ENCODE measurements at places on chromosomes 3 and 15.

DNA sequence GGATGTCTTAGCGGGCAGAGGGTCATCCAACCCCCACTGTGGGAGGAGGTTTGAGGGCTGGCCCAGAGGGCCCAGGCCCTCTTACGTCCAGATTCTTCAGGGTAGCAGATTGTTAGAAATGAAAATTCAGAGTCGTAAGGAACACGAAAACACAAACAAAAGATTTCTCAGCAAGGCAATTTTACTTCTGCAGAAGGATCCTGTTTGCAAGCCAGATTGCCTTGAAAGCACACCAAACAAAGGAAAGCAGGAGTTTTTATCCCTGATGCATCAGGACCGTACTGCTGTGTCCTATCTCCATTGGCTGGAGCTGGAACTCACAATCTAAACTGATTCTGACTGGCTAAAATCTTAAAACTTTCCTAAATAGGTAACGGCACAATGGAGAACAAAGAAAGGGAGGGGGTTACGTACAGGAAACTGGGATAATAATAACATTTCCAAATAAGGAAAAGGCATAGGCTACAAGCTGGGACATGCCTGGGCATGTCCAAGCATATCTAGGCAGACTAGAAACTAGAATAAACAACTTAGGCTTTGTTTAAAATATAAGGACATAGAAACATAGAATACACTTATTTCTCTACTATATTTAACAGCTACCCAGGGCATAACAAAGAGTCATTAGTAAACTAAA, 97.3 kb upstream of the C2CD4B start:
- no peak for DNase-seq

GRCh38 chr15:74278207-74278606, 42.1 kb downstream of the CCDC33 start:
- DNase-seq = no peak

DNA sequence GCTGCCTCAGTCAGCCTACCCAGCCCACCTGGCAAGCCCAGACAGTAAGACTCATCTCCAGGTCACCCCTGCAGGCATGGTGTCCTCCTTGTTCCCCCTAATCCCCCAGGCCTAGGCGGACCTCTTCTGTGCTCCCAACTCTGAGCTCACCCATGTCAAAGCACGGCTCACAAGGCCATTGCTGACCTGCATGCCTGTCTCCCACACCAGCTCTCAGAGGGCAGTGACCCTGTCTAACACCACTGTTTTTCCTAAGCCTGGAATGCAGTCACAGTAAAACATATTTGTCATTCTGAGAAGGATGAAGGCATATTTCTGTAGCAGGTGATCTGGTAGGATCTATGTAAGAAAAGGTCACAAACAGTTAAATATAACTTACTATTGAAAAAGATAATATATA, 110.3 kb upstream of the HACD2 start:
- no peak for DNase-seq

GRCh38 chr3:49132437-49133225, at the start of gene LAMB2:
Gene LAMB2, minus strand, starts transcription at chr3:49133050. Its CDS starts 183 bp downstream, at chr3:49132867.
- no peak for DNase-seq

DNA sequence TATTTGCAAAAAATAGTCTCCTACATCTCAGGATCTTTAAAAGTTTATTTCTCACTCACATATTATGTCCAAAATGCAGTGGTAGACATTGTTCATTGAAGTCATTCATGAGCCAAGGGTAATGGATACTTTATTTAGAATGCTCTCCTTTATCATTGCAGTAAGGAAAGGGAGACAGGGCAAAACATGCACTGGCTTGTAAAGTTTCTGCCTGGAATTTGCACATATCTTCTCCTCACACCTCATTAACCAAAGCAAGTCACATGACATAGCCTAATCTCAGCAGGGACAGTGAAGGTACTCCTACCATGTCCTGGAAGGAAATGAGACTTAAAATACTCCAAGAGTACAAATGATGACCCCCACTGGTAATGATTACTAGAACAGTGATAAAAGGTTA, 333.7 kb upstream of the EPHA3 start:
- no peak for DNase-seq

- DNase-seq = no peak
These were observed 71.3 kb upstream of the ETV5 start for GRCh38 chr3:186180151-186180550.

- DNase-seq = no peak
These were observed 4.5 kb downstream of the FAM131A start for GRCh38 chr3:184341925-184342324.

DNA sequence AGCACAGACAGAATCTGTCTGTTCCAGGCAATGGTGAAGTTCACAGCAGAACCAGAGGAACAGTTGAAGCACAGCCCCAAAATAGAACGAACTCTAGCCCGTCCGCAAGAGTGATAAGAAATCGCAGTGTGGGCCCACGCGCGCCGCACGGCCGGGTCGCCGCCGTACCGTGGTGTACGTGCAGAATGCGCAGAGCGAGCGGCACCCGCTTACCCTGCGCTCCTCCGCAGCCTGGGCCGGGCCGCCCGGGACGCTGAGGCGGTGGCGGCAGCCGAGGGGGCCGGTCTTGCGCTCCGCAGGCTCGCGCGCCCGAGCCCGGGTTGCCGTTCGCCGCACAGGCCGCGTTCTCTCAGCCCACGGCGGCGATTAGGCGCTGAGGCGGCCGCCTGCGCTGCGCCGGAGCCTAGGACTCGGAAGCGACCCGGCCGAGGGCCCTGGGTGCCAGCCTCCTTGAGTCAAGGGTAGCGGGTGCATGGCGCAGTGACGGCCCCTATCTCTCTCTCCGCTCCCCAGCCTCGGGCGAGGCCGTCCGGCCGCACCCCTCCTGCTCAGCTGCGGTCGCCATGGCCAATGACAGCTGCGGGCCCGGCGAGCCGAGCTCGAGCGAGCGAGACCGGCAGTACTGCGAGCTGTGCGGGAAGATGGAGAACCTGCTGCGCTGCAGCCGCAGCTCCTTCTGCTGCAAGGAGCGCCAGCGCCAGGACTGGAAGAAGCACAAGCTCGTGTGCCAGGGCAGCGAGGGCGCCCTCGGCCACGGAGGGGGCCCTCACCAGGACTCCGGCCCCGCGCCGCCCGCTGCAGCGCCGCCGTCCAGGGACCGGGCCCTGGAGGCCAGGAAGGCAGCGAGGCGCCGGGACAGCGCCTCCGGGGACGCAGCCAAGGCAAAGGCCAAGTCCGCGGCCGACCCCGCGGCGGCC, 20.5 kb downstream of the WDR73 start:
- DNase-seq = peak; percentile 42

DNA sequence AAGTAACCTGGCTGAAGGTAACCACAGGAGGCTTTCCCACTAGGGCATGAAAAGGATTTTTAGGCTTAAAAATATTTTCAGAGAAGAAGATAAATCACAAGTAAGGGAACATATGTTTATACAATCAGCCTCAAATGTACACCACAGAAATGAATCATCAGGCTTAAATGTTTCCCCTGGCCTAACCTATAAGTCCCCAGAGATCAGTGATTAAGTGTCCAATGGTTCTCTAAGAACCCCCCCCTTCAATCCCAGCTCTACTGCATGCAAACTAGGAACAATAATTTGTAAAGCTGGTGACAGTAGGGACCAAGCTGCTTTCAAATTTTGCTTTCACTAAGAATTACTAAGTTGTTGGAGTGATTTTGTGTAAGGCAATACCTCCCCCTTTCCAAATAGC, 431.6 kb upstream of the LMCD1 start:
- DNase-seq = no peak

DNA sequence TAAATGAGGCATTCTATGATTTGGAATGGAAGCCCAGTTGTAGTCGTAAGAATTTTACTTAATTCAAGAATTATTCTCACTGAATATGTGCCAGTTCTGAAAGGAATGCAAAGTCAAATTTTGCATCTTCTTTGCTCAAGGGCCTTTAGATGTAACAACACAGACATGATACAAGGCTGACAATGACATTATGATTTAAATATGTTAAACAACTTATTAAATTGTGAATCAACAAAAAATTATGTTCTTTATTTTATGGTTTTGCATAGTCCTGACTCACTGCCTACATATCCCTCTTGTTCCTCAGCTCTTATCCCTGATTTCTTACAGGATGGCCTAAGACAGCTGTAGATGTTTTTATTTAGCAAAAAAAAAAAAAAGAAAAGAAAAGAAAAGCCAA, 170.9 kb upstream of the NR2E3 start:
- no peak for DNase-seq

GRCh38 chr15:83873966-83874365, 220.0 kb downstream of the ADAMTSL3 start:
- DNase-seq = no peak

DNA sequence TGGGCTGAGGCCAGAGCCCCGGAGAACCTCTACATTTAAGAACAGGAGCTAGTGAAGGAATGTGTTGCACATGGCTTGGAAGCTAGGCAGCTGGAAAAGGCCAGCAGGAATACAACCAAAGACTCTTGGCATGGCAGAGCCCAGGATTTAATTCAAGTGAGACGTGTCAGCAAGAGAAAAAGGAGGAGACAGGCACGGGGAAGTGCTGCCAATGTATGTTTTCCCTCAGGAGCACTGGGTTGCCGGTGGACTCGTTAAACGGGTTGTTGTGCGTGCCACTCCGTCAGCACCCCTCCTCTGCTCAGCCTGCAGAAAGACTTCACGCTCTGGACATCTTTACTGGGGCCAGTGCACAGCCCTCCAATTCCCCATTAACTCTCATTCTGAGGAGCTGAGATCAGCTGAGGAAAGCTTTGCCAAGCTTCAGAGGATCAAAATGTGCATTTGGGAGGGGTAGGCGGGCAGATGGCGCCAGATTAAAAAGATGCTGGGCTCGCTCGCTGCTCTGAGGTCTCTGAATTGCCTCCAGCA, 103.7 kb downstream of the PDZRN3 start:
- no peak for DNase-seq

- DNase-seq = no peak
These were observed 535.1 kb downstream of the SOX2 start for GRCh38 chr3:182246870-182247269.

DNA sequence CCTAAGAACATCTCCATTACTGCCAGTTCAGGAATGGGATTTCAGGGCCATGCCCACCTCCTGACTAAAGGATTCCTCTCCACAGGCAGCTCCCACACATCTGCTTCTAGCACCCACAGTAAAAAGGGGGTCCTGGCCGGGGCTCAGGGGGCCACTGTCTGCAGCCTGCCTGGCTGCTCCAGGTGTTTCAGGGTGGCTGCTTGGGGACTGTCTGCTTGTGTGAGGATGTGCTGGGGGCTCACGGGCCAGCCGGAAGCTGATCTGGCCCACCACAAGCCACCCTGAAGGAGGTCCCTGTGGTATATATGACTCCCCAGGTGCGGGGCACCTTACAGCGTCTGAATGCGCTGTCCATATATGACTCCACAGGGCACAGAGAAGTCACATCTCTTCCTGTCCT, 135.4 kb downstream of the NSMCE3 start:
- DNase-seq = no peak

GRCh38 chr15:71080705-71081104, 34.6 kb upstream of the THSD4 start:
- DNase-seq = no peak

GRCh38 chr15:52054381-52054780, 35.4 kb downstream of the MAPK6 start:
- no peak for DNase-seq

DNA sequence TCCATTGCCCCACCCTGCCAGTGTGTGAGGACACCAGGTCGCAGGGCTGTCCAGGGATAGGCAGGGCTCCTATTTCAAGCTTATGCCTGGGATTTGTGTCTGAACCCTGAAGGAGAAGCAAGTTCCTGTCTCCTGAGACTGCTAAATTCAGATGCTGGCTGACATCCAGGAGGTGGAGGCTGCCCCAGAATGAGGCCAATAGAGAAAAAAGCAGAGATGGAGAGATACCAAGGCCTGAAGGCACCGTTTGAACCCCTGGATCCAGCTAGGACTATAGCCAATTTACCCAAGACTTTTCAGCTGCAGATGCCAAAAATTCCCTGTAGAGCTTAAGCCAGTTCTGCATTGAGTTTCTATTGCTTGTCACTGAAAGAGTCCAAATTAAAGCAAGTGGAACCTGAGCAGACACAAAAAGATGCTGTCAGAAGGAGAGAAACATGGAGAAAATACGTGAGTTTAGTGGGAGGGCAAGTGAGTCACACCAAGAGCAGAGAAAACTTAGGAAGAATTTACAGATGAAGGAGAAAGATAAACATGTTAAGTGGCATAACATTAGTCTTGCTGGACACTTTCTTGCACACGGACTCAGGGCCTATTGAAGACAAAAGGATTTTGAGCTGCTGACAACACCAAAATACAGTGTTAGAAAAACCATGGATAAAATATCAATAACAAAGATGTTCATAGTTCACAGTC, 148.6 kb downstream of the CNTN3 start:
- DNase-seq = no peak

- no peak for DNase-seq
These were observed 54.2 kb downstream of the B3GALNT1 start for GRCh38 chr3:161050935-161051334.

- no peak for DNase-seq
These were observed 14.4 kb upstream of the DAPK2 start for GRCh38 chr15:64060716-64061115.

- DNase-seq = no peak
These were observed 255.9 kb downstream of the DOCK3 start for GRCh38 chr3:50930371-50931208.

GRCh38 chr3:99681512-99681911, 43.1 kb downstream of the COL8A1 start:
- DNase-seq = no peak

DNA sequence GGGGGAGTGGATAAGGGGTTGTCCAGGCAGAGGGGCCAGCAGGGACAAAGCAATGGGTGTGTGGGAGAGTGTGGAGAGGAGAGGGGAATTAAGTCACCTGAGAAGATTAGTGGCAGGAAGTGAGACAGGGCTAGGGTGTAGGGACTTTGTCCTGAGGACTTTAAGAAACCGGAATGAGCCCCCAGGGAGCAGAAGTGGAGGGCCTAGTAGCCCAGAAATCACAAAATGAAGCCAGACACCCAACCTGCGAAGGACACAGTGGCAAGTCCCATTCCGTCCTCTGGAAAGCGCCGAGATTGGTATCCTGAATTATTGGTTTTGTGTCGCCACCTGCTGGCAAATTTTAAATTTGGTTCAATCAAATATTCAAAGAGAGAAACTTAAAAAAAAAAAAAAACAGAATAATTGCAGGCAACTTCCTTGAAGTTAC, 78.0 kb upstream of the SLC25A36 start:
- DNase-seq = no peak

- DNase-seq = no peak
These were observed 155.4 kb downstream of the GOLGA6L6 start for GRCh38 chr15:20386198-20386597.

DNA sequence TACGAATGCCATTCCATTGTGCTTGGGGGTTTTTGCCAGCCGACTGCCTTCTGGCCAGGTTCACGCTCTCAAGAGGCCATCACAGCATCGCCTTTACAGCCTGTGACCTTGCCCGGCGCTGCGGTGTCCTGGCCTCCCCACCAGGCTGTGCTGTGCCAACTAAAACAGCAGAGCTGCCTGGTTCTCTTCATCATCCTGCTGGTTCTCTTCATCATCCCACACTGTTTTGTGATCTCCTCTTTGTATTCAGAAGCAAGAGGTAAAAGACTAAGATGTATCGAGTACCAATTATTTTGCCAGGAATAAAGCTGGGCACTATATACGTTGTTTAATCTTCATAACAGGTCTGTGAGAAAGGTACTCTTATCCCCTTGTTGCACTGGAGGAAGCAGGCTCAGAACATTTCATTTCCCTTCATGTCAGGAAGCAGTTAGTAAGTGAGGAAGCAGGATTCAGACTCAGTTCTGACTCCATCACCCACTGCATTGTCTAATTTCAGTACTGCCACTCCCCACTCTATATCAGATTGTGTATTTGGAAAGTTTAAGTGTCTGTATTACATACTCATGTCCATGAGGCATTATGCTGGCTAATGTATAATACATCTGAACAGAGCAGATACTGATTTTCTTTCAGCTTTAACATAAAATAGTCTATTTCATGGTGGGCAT, 92.7 kb downstream of the LRRC28 start:
- peak; percentile 31 for DNase-seq

- DNase-seq = no peak
These were observed 59.3 kb upstream of the OSTN start for GRCh38 chr3:191139736-191140135.

Data from T follicular helper cell (primary cell).